ENCODE measurements at places on chromosomes 16 and 17.

GRCh38 chr16:23423496-23424049 is 29.4 kb downstream of the COG7 start:
- no peak for DNase-seq

DNA sequence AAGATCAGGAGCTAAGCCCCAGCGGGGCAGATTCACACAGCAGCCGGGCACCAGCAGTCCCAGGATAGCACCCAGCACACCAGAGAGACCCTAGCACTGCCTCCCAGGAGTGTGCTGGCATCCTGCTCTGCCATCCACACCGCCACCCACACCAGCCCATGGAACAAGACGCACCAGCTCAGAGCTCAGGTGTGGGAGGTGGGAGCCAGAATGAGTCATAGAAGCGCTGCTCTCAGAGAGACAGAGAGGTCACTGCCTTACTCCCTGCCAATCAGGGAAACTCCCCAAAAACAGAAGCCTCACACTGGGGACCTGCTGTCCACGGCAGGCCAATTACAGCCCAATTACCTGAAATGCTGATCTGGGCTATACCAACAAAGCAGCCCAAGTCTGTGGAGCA is 64.9 kb downstream of the CDYL2 start:
- DNase-seq, result no peak

- DNase-seq, result no peak
Measured at GRCh38 chr17:44767493-44767892, 8.7 kb downstream of the ADAM11 start.

DNA sequence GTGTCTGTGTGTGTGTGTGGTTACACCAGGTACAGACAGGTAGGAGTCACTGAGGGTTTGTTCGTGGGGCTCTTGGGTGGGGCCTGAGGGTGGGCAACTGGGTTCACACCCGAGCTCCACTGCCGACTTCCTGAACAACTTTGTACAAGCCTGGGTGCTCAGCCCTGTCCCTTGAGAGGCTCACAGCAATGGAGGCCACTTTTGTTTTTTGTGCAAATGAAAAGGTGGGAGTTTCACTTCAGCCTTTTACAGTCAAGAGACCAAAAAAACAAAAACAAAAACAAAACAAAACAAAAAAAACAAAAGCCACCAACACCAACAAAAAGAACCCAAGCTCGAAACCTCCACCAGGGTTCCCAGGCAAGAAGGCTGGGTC is 2.4 kb downstream of the RHBDF2 start:
- DNase-seq, result no peak

DNA sequence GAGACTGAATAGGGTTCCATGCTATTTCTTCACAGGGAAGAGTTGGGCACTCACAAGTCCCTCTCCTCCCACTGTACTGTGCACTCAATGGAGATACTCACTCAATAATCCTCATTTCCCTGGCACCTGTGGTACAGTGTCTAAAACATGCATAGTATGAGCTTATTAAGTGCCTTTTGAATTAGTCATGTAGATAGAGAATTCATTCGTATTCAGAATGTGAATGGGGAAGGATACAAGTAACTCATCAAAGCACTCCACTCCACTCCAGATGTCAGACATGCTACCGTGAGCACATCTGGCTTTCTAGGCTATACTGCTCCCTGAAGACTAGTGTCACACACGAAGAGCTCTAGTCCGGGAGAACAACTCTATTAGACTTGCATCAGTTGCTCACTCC is 6.3 kb downstream of the C17orf75 start:
- no peak for DNase-seq

GRCh38 chr17:22469101-22469880 is 777.0 kb downstream of the KCNJ18 start:
- no peak for DNase-seq

DNA sequence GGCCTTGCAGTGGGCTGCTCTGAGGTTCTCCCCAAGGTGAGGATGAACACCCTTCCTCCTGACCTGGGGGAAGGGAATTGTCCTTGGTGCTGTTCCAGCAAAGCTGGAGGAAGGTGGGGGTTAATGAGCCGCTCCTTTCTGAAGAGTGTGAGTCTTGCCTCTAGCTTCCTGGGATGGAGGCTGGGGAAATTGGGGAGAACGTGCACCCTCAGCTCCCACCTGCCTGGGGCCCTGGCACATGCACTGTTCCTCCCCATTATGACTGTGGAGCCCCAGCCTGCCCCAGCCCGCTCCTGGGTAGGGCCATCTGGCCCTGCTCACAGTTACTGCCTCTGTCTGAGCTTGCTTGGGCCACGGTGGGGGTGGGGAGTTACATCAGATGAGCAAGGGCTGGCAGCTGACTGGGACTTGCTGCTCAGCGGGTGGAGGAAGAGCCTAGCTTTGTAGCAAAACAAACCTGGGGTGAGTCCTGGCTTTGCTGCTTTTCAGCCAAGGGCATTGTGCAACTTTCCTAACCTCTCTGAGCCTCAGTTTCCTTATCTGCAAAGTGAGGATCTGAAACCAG is 11.1 kb downstream of the TNS4 start:
- DNase-seq, result no peak

- no peak for DNase-seq
Measured at GRCh38 chr17:6177941-6178694, 107.9 kb downstream of the WSCD1 start.

DNA sequence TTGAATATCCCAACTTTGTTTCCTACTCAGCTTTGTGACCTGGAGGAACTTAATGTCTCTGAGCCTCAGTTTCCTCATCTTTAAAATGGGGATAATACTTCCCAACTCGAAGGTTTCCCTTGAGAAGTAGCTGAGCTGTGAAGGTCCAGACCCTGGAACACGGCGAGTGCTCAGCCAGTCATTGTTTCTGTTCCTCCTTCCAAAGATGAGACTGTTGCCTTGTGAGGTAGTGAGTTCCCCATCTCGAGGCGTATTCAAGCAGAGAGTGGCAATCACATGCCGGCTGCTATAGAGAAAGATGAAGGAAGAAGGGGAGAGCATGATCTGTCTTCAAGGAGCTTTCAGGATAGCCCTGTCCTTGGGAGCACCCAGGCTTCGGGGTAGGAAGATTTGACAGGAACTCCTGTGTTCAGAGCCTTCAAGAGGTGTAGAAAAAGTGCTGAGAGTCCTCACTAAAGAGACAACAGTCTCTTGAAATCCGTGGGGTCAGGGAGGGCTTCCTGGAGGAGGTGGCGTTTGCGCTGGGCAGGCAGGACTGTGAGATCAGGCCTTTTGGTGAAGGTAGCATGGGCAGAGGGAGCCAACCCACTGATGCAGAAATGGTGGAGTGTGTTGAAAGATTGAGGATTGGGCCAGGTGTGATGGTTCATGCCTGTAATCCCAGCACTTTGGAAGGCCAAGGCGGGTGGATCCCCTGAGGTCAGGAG is 27.2 kb downstream of the SPNS2 start:
- no peak for DNase-seq

DNA sequence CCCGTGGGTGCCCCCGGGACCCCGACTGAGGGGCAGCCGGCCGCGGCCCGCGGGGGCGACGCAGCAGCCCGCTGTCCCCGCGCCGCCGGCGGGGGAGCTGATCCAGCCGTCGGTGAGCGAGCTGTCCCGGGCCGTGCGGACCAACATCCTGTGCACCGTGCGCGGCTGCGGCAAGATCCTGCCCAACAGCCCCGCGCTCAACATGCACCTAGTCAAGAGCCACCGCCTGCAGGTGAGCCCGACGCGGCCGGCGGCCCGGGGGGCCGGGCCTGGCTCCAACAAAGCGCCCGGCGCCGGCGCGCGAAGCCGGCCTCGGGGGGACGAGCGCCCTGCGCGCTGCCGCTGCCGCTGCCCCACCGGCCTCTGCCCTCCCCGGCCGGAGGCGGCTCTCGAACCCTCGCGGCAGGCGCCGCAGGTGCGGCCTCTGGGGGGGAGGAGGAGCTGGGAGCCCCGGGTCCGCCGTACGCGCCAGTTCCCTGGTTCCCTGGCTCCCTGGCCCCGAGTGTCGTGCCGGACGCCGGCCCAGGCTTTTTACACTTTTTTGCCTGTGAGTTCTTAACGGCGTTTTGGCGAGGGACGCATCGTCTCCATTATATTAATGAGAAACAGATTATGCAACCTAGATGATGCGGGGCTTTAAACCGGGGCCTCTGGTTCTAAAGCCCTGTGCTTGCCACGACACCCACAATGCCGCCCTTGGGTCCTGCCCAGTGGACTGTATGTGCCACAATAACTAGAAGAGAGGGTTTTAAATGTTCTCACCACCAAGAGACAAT is 521 bp downstream of the ATMIN start:
- no peak for DNase-seq

GRCh38 chr17:17558431-17558830 is 33.1 kb downstream of the PEMT start:
- DNase-seq, result no peak

DNA sequence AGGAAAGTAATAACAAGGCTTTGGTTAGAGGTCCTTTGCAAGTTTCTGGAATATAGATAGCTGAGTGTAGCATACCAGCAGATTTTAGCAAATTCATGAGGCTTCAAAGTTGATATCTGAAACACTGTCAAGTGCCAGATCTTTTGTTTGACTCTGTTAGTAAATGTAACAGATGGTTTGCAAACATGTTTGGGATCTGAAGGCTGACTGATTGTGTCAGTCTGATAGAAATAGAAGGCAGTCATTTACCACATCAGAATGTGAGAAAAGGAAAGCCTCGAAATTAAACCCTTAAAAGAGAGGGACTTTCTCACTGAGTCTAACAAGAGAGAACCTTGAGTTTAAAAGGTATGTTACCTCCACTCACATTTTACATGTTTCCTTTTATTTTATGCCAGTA is 371.5 kb downstream of the KIF2B start:
- no peak for DNase-seq

DNA sequence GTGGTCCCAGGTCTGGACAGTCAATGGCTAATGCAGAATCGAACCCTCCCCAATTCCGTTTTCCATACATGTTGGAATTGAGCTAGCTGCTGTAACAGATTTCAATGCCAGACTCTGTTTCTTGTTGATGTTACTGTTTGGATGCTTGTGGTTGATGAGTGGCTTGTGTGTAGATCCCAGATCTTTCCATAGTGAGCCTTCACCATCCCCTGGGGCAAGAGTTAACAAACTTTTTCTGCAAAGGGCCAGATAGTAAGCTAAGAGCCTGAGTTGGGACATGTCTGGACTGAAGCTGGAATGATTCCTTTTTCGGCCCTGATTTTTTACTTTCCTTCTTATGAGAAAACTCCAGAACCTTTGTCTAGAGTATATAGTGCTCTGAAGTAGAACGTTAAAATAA is 296.3 kb downstream of the CPPED1 start:
- no peak for DNase-seq

GRCh38 chr17:62750631-62751051 is 57.5 kb downstream of the MARCHF10 start:
- DNase-seq, result no peak

GRCh38 chr16:55701442-55702319 is 45.9 kb downstream of the SLC6A2 start:
- DNase-seq, result no peak

DNA sequence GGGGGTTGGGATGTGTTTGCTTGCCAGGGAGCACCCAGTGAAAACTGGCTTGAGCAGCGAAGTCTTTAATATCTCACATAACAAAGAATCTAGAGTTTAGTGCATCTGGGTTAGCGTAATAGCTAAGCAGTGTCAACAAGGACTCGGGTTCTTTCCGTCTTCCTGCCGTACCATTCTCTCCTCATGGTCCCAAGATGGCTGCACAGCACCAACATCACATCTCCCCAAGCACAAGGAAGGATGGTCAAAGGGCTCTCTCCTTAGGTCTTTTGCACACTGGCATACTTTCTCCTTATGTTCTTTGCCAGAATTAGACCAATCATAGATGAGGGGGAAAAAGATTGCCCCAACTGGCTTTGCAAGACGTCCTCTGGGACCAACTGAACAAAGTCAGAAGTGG is 30.9 kb downstream of the CRISPLD2 start:
- no peak for DNase-seq

DNA sequence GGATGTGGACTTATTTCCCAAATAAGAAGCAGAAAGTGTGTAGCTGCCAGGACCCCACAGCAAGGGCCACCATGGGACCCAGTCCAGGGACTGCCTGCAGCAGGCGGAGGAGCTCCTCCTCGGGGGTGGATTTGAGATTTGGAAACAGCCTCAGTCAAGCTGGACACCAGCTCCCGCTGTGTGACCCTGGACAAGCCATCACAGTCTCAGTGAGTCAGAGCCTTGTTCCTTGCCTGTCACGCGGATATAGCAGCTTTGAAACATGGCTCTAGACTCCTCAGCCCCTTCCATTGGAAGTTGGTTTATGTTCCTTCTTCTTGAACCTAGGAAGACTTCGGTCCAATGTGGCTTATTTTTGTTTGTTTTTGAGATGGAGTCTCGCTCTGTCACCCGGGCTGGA is 12.5 kb upstream of the DPEP1 start:
- no peak for DNase-seq

DNA sequence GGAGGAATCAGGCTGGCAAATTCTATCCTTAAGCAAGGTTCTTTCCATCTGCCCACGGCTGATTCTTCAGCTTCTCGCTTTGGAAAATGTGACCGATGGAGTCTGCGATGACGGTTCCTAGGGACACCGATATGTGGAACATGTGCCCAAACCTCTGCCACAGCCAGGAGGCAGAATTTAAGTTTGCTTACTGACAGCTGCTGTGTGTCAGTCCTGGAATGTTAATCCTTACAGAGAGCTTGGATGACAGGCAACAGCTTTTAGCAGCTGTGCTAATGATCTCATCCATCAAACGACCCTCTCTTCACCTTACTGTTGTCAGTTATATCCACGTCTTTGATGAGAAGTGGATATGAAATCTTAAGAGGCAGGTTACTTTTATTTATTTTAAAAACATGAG is 11.4 kb upstream of the MYH13 start:
- no peak for DNase-seq

- DNase-seq, result no peak
Measured at GRCh38 chr17:57874434-57875289, 24.8 kb upstream of the MRPS23 start.

- no peak for DNase-seq
Measured at GRCh38 chr16:17063201-17064139, 407.3 kb downstream of the XYLT1 start.

DNA sequence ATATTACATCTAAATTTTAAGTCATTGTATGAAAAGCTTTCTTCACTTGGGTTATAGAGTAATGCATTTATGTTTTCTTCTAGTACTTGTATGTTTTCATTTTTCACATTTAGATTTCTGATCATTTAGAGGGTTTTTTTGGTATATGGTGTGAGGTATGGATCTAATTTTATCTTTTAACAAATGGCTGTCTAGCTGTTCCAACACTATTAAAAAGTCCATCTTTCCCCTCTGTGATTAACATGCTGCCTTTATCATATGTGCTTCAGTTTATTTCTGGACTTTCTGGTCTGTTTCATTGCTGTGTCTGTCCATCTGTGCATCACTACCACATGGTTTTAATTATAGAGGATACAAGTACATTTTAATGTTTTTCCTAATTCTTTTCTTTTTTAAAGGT is 163.8 kb downstream of the MYO1D start:
- no peak for DNase-seq

DNA sequence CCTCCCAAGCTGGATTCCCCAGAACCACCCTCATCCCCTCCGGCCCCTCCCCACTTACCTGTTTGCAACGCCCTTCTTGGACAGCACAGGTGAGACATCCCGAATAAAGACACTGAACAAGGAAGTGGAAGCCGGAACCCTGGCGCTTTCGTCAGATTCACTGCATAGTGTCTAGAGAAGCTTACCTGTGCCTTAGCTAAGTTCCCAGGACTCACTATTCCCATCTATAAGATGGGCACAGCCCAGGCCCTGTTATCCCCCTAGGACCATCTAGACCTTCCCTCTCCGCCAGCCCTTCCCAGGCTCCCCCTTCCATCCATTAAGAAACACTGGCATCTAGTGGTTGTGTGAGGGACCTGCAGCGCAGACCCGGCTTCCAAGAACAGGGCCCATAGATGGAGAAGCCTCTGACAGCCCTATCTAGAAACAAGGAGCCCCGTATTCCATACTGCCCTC is 26.9 kb upstream of the RPL38 start:
- DNase-seq, result peak; percentile 9

GRCh38 chr16:30122604-30123160 is 338 bp downstream of the MAPK3 start:
- DNase-seq, result no peak

Measured in NCI-H187 (cell line).